ENCODE measurements at places on chromosomes 6 and 20.

GRCh38 chr20:11153819-11154218, 480.0 kb upstream of the JAG1 start:
- no peak for DNase-seq

GRCh38 chr6:21332077-21332476, 261.5 kb upstream of the SOX4 start:
- no peak for DNase-seq

GRCh38 chr6:150290429-150290828, 78.4 kb upstream of the IYD start:
- DNase-seq: no peak

GRCh38 chr20:41587956-41588355, 30.2 kb downstream of the CHD6 start:
- no peak for DNase-seq

- no peak for DNase-seq
Measured at GRCh38 chr6:54335871-54336270, 27.6 kb downstream of the TINAG start.

DNA sequence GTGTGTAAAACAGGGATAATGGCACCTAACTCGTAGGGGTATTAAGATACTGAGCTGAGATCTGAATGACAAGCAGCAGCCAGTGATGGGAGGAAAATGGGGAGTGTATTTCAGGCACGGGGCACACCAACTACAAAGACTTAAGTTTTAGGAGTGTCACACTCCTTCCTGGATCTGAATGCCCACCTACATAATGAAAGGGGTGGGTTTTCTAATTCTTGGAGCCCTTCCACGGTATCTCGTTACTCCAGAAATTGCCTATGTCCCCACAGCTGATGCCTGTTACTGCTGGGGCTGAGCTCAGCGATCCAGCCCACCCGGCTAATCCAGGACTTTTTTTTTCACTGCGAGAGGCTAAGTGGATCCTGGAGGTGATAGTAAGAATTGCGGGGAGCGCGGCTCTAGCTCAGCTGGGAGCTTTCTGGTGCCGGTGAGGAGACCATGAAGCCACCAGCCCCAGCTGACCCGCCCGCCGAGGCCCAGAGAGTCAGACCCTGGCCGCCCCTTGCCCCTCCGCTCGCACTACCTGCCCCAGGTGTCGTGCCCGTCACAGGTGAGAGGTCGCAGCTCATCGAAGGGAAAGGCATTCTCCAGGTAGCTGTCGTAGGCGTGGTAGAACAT, 727 bp downstream of the EDEM2 start:
- DNase-seq: no peak

DNA sequence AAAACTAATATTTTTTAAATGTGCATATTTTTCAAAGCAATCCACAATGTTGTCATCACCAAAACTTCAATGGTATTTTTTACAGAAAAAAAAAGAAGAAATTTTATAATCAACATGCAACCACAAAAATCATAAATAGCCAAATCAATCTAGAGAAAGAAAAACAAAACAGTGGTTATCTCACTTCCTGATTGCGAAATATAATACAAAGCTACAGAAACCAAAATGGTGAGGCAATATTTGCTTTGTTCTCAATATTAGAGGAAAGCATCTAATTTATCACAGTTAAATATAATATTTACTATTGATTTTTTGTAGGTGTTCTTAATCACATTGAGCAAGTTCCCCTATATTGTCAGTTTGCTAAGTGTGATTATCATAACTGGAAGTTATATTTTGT, 720.7 kb upstream of the ADGRB3 start:
- DNase-seq: no peak

GRCh38 chr6:82013561-82014530, 233.7 kb downstream of the IBTK start:
- DNase-seq: no peak

DNA sequence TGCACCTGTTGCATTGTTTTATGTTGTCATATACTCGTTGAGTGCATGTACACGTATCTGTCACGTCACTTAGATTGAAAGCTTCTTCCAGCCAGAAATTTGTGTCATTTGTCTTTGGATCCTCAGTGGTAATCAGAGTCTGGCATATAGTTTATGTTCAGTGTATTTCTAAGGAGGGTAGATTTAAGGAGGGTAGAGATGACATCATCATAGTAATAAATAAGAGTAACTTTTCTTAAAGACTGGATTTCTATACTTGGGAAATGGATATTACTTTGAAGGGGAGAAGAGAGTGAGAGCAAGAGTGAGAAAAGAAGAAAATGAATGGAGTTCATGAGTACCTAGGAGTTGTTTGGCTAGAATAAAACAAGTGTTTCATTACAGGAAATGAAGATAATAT, 255.0 kb upstream of the SASH1 start:
- DNase-seq: no peak

DNA sequence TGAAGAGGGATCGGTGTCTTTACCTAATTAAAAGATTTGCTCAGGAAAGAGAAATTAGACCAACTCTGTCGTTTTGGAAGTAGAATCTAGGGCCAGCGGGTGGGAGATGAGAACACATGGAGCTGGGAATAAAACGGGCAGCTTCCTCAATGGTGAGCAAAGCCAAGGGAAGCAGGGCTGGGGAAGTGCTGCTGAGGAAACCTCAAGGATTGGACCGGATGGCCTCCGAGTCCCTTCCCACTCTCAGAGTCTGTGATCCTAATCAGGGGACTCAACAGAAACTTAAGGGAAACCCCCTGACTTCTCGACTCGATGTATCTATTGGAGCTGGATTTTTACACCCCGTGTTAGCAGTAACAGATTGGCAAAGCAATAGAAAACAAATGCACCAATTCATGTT, 10.8 kb downstream of the GCNT2 start:
- no peak for DNase-seq

DNA sequence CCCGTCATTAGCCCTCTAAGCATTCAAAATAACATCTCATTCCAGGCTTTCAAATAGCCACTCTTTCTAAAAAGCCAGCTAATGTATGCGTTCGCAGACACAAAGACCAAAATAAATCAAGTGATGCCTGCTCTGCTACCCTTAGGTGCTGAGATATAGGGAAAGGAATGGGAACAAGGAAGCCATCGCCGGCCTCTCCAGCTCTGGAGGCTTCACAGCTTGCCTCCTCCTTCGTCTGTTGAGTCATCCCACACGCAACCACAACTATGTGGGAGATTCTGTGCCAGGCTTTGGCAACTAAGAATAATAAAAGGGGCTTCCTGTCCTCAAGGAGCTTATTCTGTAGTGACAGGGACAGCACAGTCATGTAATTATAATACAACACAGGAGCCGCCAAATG, 27.3 kb upstream of the SLC22A23 start:
- no peak for DNase-seq

GRCh38 chr6:94645191-94645590, 932.1 kb upstream of the MANEA start:
- peak; percentile 32 for DNase-seq

- no peak for DNase-seq
Measured at GRCh38 chr6:155171747-155172449, 91.9 kb upstream of the CLDN20 start.

- no peak for DNase-seq
Measured at GRCh38 chr6:150813993-150814359, 51.5 kb upstream of the MTHFD1L start.

GRCh38 chr6:65055545-65055944, 651.5 kb downstream of the EYS start:
- no peak for DNase-seq

- no peak for DNase-seq
Measured at GRCh38 chr6:166258854-166259276, 49.3 kb downstream of the PRR18 start.

- no peak for DNase-seq
Measured at GRCh38 chr6:64553249-64553786, 917.7 kb downstream of the PHF3 start.

DNA sequence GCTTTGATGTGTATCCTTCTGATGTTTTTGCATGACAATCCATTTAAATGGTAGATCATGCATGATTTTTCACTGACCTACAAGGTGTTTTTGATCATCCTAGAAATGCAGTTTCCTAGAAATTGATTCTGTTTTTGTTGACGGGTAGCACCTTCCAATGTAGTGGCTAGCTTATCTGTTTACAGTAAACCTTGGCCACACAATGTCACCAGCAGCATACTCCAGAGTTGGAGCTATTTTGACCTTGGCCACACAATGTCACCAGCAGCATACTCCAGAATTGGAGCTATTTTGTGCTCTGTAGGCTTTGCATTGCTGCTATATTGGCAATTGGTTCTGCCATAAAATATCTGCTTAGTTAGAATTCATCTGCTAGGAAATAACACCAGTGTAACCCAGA, 74.6 kb upstream of the NAA20 start:
- DNase-seq: no peak

DNA sequence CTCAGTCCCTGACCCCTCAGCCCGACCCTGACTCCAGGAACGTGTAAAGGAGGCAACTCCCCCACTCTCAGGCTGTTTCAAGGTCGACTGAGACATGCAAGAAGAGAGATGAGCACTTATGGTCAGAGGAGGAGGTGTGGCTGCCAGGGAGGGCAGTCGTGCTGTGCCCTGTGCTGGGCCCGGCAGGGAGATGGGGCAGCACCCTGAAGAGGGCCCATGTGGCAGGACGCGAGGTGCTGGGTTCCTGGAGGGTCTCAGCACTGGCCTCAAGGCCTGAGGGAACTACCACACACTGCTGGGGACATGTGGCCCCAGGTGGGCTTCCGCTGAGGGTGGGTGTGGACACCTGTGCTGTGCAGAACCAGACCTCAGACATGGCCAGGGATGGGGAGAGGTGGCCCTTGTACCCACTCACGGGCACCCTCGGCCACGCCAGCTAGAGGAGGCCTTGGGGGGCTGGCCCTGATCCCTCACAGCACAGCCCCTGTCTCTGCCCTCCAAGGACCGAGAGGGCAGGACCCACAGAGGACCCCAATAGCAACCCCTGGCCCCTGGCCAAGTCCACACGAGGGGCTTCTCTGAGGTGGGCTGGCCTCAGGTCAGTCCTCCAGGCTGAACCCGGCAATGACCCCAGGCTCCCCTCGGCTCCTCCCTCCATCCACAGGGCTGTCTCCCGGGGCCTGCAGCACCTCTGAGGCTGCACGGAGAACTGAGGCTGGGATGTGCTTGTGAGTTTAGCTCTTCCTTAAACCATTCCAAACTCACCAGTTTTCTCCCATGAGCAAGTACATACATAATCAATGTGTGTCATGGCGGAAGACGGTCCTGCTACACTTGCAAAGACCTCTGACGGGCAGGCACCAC, 8.7 kb downstream of the SLC2A4RG start:
- no peak for DNase-seq

DNA sequence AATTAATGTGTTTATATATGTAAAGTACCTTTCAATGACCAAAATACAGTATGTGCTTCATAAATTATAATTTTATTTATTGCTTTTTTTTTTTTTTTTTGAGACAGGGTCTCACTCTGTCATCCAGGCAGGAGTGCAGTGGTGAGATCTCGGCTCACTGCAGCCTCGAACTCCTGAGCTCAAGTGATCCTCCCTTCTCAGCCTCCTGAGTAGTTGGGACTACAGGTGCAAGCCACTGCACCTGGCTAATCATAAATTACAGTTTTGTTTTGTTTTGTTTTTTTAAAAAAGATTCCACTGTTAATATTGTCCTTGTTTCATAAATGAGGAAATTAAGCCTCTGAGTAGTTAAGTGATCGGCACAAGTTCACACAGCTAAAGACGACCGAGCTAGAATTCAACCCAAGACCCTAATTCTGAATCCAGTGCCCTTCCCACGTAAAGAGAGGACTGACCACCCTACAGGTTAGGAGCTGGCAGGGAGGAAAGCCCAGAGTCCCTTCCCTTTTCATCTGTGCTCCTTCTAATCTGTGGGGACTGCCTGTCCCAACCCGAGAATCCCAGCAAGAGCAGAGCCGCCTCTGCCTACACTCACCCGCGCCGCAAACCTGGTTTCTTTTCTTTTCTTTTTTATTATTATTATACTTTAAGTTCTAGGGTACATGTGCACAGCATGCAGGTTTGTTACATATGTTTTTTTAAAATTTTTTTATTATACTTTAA, 8.5 kb upstream of the GDF5 start:
- DNase-seq: no peak

- no peak for DNase-seq
Measured at GRCh38 chr6:17012421-17013225, 89.2 kb upstream of the STMND1 start.

DNA sequence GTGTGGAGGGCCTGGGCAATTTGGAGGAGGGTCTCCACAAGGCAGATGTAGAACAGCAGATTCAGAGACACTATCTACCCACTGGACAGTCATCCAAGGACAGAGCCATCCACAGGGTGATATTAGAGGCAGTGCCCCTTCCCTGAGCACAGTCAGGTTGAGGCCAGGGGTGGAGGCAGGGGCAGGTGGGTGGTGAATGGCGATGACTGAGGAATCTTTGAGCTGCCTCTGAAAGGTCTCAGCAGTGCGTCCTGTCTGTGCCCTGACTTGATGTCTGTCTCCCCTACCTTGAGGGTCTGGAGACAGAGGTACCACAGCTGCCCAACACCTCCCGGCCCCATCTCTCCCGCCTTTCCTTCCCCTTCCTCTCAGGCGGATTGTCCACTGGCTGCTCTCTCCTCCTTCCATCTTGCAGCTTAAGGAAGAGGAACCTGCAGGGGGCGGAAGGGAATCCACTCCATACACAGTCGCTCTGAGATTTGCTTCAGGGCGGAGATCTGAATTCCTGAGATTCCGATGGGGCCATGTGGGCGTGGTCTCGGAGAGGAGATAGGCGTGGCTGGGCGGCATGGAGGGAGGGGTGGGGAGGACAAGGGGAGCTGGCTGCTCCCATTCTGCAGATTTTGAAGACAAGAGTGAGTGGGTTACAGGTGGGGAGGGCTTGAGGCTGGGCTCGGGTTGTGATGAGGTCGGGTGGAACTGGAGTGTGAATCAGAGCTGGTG, 1.7 kb downstream of the MUCL3 start:
- no peak for DNase-seq

GRCh38 chr20:284172-284571, 6.4 kb downstream of the C20orf96 start:
- no peak for DNase-seq

GRCh38 chr20:25270829-25271251, 23.0 kb downstream of the PYGB start:
- DNase-seq: no peak

GRCh38 chr20:62235001-62235776, 3.1 kb upstream of the OSBPL2 start:
- DNase-seq: no peak

GRCh38 chr6:46170357-46171289, at the start of gene ENPP5:
TSS of gene ENPP5 (minus strand) at chr6:46170980. CDS start at chr6:46168262, 2,718 bp downstream.
- DNase-seq: peak; percentile 63

DNA sequence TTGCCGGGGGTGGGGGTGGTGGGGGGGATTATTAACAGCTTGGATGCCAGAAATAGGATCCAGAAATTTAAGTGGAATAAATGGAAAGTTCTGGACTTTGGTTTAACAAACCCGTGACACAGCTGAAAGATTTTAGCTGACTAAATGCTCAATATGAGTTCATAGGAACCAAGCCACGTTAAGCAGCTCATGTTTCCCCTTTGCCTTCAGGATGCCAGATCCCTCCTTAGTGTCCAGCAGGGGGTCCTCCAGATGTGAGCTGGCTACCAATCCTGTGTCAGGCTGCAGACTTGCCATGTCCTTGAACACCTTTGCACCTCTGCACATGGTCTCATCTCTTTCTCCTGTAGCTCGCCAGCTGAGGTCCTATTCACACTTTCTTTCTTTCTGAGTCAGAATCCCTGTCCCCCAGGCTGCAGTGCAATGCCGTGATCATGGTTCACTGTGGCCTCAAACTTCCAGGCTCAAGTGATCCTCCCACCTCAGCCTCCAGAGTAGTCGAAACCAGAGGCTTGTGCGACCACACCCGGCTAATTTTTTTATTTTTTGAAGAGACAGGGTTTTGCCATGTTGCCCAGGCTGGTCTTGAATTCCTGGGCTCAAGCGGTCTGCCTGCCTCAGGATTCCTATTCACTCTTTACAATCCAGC, 133.3 kb upstream of the ARMC2 start:
- DNase-seq: no peak

GRCh38 chr6:28357036-28357435, 7.3 kb downstream of the ZKSCAN3 start:
- DNase-seq: no peak

All from D721Med (cell line).